Stromal cell of bone marrow (primary cell): ENCODE measurements at places on chromosomes 1 and 21.

DNA sequence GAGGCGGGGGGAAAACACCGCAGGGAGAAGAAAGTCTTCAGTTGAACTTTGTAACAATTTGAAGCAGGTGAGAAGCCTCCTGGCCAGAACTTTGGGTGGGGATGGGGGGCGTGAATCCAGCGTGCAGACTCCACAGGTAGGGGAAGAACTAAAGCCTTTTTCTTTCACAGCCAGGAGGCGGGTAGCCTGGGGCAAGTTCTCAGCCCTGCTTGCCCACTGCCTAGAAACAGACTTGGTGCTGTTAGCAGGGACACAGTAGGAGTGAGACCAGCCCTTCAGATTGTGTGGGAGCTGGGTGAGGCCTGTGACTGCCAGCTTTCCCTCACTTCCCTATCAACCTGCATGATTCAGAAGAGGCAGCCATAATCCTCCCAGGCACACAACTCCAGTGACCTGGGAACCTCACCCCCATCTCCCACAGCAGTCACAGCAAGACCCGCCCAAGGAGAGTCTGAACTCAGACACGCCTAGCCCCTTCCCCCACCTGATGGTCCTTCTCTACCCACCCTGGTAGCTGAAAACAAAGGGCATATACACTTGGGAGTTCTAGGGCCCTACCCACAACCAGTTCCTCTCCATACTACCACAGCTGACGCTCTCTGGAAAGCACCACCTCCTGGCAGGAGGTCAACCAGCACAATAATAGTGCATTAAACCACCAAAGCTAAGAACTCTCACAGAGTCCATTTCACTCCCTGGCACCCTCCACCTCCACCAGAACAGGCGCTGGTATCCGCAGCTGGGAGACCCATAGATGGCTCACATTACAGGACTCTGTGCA, 83.5 kb upstream of the CDC42BPA start:
- no peak for DNase-seq

DNA sequence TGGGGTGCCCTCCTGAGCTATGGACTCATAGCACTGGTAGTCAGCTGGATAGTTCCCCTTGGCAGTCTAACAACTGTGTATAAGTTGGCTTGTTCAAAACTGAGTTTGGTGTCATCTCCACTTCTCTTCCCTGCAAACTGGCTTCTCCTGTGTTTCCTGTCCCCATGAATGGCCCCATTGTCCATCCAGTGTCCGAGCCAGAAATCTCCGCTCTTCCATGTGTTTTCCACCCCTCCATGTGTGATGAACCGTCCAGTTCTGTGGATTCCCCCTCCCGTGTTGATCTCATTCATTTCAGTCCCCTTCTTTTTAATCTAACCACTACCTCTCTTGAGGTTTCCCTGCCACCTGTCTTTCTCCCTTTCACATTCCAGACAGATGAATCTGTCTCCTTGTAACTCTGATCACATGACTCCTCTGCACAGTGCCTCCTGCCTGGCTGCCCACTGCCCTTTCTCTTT, 195.7 kb downstream of the ROR1 start:
- DNase-seq: no peak

GRCh38 chr1:214452152-214452784, 99.1 kb downstream of the PTPN14 start:
- no peak for DNase-seq

GRCh38 chr1:53070621-53071020, 8.6 kb downstream of the PODN start:
- no peak for DNase-seq

DNA sequence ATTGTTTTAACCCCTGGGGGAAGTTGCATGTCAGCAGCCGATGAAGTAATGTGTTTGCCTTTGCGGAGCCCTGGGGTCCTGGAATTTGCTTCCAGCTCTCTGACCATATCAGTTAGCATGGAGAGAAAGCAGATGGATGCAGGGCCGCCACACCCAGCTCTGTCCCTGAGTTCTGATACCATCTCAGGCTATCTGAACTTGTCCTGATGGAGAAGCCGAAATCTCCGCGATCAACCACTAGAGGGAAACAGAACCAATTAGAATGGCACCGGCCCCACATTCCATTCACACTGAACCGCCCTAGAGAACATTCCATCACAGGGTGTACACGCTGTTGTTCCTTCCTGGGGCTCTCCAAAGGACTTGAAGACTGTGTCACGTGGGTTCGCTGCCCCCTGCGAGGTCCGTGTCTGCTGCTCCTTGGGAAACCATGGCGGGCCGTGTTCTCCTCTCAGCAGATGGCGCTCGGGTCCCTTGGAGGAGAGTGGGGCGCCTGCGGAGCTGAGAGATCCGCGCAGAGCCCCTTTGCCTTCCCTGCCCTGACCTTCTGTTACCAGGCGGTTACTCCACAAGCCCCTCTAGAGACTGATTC, 75.4 kb downstream of the ABCA4 start:
- DNase-seq: peak; percentile 82

- DNase-seq: no peak
Measured at GRCh38 chr1:224069138-224069537, 44.8 kb upstream of the FBXO28 start.

DNA sequence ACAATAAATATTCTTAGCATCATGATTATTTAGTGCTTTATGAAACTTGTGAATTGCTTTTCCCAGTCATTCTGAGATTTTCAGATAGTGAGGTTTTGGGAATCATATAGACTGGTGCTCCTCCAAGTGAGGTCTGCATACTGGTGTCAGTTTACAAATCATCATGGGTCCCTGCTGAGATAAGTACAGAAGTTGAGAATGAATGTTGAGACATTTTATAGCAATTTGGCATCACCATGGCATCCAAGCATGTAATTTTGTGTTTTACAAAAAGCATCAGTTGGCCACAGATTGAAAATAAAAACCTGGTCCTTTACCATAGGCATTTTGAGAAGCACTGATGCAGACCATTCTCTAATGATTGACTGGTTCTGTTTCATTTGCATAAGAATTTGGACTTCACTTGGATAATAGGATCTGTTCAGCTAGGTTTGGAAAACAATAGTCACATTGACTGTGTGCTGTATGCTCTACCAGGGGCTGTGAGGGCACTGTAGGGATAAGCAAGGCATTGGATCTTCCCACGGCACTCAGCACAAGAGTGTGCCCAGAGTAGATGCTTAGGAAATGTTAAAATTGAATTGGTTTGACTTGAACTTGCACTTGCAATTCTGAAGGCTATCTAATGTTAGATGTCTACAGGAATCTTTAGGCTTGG, 79.0 kb upstream of the JUN start:
- no peak for DNase-seq

DNA sequence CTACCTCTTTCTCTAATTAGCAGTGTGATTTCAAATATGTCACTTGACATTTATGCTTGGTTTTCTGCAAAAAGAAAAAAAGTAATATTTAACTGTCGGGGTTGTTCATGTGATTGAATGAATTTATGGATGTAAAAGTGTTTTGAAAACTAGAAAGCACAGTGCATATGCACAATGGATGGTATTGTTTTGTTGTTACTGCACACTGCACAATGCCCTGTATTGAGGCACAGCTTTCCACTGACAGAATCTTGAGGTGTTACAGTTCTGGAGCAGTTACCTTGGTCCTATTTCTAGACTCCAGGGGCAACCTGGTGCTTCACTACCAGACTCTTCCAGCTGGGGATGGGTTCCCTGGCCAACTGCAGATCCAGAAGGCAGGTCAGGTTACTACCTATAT, 116.8 kb upstream of the L1TD1 start:
- no peak for DNase-seq

GRCh38 chr1:229031061-229031460, 239.8 kb upstream of the RAB4A start:
- DNase-seq: no peak

DNA sequence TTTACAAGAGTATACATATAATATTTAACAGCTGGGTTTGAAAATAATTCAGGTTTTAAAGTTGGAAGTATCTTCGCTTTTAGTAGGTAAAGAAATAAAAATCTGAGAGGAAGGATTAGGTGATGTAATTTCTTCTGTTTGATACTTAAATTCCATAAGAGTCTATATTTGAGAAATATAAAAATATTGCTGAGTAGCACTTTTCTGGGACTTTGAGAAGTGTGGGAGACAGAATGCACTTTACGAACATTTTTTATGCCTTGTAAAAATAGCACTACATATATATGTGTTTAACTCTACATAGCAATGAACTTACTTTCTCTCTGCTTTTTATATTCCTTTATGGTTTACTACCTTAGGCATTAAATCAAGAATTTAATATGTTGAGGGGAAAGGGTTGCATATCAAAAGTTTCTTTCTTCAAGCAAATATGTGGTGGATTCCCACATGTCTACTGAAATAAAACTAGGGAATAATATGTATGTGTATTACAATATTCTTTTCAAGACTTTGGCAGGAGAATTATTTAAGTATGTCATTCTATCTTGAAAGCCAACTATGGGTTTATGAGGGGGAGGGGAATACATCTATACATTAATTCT, 266.7 kb upstream of the ADAMTS5 start:
- DNase-seq: no peak

GRCh38 chr1:1206966-1207531, 657 bp upstream of the TNFRSF18 start:
- no peak for DNase-seq

DNA sequence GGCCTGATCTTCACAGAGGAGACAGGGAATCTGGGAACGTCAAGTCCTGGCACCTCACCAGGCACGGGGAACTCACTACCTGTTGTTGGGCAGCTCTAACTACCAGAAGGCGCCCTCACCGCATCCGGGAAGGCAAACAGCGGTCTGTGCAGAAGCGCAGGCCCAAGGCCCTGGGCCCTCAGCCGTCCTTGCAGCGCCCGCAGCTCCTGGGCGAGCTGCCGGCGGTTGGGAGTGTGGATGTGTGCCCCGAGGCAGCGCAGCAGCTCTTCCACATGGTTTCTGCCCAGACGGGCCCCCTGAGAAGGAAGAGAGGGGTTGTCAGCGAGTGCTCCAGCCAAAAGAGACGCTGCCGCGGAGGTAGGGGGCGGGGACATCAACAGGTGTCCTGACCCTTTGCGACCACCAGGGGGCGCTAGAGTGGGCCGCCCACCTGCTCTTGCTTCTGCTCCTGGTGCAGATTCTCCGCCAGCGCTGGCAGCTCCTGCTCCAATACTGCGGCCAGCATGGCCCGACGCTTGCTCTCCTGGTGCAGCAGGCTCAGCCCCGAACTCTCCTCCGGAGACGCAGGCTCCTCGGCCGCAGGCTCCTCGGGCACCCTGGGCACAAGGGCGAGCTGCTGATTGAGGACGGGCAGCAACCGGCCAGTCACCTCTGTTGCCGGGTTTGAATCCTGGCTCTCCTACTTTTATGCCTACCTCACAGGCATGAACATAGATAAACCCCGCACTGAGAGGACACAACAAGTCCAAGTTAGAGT, 9.3 kb downstream of the MAP3K6 start:
- no peak for DNase-seq

- no peak for DNase-seq
Measured at GRCh38 chr1:193293726-193294125, 107.3 kb upstream of the B3GALT2 start.

DNA sequence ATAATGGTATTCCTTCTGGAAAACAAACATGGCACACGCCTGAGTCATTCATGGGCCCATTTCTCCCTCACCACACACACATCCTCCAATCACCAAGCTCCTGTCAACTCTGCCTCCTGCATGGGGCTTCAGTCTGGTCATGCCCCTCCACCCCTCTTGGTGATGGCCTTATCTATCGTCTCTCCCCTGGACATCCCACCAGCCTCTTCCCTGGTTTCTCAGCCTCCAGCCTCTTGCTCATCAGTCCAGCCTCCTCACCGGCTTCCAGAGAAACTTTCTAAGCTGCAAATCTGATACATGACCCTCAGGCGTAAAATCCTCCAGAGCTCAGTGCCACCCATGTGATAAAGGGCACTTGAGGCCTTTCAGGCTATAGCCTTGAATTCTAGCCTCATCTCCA, 243.9 kb downstream of the FOXD2 start:
- no peak for DNase-seq

GRCh38 chr1:26035959-26036755, 9.8 kb downstream of the SLC30A2 start:
- peak; percentile 40 for DNase-seq

GRCh38 chr1:193426061-193426460, 239.6 kb upstream of the B3GALT2 start:
- DNase-seq: no peak

DNA sequence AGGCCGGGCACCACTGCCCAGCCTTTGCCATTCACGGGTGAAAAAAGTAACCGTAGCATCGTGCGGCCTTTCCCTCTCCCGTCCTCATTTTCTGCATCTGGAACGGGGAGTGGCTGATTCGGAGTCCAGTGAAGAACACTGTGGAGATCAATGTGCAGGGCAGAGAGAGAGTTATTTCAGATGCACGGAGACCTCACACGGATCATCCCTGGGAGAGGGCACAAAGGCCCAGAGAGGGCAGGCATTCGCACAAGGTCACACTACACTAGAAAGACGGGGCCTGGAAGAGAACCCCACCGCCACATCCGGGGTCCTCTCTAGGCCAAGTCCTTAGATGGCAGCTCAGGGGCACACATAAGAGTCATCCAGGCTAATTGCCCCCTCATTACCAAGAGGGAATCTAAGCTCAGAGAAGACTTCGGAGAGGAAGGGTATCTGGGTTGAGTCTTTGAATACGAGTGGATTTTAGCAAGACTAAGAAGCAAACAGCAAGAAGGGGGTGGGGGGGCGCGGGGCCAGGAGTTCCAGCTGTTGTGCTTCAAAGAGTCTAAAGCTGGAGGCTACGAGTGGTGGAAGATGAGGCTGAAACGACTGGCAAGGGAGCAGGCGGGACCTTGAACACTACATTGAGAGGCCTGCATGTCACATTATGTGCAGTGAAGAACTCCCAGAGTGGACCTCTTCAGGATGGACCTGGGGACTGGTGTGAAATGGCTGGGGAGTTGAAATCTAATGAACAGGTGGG, 857 bp downstream of the GPX7 start:
- DNase-seq: no peak

GRCh38 chr1:221625026-221625425, 116.9 kb downstream of the DUSP10 start:
- no peak for DNase-seq

- DNase-seq: no peak
Measured at GRCh38 chr1:159261721-159262494, 40.2 kb upstream of the FCER1A start.

DNA sequence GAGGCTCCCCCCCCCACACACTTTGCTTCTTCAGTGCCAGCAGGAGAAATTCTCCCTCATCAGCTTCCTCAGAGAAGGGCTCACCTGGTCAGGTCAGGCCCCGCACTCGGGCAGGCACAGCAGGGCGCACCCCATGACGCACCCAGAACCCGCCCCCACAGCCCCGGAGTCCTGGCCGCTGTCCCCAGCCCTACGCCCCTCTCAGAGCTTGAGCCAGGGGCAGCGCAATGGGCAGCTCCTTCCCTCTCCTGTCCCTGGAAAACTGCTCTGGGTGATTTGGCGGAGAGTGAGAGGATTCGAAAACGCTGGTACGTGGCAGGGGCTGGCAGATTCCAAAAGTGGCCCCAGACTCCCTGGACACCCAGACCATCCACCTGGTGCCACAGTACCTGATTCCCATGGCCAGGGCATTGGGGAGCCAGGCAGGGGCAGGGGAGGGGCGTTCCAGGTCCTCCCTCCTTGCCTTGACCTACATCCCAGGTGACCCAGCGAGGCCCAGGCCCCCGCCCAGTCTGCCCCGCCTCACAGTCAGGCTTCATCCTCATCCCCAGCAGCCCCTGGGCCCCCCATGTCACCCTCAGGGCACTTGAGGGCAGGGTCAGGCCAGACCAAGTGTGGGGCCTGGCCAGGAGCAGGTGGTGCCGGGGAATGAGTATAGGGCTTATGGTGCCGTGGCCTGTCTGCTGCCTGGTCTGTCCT, 23.7 kb downstream of the RRP1 start:
- DNase-seq: no peak

GRCh38 chr1:197218857-197219256, 49.2 kb upstream of the CRB1 start:
- DNase-seq: no peak
